ENCODE measurements at places on chromosomes 16 and 17.

GRCh38 chr16:17367923-17368322, 102.8 kb downstream of the XYLT1 start:
- DNase-seq = no peak

DNA sequence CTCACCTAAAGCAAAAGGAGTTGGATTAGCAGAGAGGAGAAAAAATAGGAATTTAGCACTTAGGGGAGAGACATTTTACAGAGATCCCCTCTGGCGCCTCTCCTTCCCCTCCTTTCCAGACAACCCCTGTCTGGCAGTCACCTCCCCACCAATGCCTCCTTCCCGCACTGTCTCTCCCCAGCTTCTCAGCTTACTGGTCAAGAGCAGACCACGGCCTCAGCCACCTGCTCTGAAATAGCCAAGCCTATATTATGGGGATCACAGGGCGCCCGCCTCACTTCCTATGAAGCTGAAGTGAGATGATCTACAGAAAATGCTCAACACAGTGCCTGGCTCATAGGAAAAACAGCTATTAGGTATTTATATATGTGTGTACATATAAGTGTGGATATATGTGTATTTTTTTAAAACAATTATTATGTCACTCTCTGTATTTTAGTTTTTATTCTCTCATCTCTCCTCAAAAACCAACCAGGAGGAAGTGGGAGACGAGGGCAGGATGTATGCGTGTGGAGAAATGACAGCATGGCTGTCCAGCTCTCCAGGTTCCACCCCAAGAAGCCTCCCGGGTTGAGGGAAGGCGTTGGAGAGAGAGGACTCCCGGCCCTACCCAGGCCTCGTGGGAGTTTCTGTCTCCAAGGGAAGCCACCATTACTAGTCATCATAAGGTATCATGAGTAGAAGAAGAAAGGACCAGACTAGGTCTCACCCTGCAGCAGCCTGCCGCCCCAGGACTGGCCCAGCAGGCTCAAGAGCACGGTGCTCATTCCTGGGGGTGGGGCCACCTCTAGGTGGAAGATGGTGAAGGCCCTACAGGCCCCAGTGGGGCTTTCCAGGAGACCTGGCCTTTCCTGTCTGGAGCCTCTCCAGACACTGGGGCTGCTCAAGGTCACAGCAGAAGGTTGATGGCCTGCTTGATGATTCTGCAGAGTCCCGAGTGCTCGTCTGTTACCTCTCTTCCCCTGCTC, 27.2 kb downstream of the MAP3K14 start:
- peak; percentile 19 for DNase-seq

DNA sequence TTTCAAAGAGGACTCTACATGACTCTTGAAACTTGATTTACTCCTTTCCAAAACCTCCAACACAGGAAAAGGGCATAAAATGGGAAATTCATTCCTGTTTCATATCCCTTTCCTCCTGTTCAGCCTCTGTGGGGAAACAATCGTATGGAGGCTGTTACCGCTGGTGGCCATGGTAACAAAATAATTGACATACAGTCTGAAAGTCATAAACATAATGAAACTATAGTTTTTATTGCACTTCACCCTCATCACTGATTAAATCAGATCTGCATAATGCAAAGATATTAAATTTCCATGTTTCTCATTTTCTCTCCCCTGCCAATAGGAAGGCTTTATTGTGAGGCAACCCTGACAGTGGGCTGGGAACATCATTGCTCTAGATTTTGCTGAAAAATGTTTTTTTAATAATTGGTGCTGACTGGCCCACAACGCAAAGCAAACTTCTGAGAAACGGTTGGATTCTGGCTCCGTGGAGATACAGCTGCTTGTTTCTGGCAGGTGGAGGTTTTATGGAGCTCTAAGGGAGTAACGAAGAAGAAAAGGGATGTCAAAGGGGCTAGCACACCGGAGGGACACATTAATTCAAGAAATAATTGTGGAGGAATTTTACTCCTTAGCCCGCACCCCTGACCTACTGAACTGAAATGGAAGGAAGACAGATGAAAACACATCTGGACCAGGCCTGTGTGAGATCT, 154.2 kb upstream of the SHISA6 start:
- DNase-seq = peak; percentile 61

GRCh38 chr16:48540222-48540900, 69.6 kb downstream of the N4BP1 start:
- no peak for DNase-seq

DNA sequence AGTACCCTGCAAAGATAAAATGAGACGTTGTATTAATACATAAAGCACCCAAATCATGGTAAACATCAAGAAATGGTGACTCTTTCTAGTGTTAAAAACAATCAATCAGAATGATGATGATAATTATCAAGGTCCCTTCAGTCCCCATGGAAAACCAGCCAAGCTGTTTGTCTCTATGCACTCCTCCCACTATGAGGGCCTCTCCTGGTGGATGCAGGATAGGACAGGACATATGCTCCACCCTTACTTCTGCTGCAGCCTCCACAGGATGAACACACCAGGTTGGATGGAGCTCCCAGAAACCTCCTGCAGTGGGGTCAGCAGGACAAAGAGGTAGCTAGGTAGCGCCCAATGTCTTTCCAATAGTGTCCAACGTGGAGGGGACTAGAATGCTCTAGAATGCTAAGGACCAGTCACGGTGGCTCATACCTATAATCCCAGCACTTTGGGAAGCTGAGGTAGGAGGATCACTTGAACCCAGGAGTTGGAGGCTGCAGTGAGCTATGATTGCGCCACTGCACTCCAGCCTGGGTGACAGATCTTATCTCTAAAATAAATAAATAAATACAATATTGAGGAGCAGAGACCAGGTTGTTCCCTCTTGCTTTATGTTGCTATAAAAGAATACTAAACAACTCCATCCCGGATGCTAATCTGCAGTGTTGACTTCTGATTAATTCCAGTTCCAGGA, 9.9 kb upstream of the KDM8 start:
- DNase-seq = no peak

DNA sequence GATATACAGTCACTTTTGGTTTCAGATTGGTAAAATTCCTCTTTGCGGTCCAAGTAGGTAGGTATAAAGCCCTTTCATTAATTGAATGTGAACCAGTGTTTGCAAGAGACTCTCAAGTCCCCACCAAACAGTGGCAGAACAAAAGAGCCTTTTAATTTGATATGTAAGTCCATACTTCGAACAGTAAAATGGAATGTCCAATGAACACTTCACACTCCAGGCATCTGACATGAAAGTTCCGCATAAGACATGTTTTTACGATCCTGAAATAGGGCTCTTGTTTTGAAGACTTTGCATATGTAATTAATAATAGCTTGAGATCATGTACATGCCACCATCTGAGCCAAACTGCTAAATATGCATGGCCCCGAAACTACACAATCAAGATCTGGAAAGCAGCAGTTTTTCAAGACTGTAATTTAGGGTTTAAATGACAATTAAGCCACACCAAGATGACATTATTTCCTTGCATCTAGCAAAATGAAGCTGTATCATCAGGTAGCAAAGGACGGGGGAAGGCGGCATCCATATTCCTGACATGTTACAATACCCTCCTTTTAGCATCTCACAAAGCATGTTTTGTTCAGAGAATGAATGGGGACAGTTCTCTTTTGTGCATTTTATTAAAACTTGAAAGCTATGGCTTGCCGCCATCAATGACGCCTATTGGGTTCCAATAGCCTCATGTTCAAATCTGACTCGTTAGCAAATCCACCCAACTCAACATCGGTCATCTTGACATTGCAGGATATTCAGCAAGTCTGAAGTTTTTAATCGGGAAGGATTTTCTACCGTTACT, 39.4 kb downstream of the LITAF start:
- no peak for DNase-seq

GRCh38 chr17:81265576-81265975, 26.5 kb downstream of the NDUFAF8 start:
- no peak for DNase-seq

GRCh38 chr16:984736-985636, 3.4 kb downstream of the SOX8 start:
- DNase-seq = peak; percentile 43

- DNase-seq = no peak
Observed at GRCh38 chr16:13104772-13105171, 203.4 kb downstream of the SHISA9 start.

GRCh38 chr16:65600629-65601028, 478.8 kb upstream of the CDH11 start:
- no peak for DNase-seq

- DNase-seq = no peak
Observed at GRCh38 chr16:55081622-55082590, 151.2 kb downstream of the IRX5 start.

DNA sequence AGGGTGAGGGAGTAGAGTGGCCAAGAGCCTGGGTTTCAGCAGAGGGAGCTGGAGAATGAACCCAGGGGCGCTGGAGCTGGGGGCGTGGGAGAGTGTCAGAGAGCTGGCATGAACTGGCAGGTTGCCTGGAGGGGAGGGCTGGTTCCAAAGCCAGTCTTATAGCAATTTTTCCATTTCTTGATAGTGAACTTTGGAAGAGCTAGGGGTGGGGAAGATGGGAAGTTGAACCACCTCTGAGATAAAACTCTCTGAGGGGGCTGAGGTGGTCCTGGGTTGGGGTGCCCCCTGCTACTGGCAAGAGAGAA, 36.9 kb downstream of the ADGRG5 start:
- no peak for DNase-seq

GRCh38 chr17:70912716-70913485, 743.6 kb downstream of the KCNJ2 start:
- no peak for DNase-seq

DNA sequence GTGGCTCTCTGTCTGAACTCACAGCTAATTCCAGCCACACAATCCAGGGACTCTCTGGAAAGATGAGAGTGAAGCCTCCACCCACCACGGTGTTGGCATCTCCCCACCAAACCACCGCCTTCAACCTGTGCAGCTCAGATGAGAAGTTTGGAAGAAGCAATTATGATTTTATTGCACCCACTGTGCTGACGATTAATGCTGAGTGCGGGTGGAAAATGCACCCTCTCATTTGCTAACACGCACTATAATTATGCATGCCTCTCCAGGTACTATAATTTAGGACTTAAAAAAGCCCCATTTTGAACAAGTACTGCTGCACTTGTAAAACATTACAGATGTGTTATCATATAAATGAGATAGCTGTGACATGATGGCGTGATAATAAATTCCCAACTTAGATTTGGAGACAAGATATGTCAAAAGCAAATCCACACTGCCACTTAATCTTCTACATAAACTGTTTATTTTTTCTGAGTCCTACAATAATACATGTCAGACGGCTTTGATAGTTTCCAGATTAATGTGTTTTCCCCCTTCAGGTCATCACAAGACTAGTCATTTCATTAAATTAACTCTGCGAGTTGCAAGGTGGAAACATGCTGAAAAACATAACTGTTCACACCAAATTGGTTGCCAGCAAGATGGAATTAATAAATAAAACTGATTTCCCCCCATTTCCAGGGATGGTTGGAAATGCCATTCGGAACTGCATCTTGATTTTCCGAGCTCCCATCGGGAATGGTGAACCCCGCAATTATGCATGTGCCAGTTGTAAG, 466.5 kb upstream of the MAF start:
- no peak for DNase-seq

DNA sequence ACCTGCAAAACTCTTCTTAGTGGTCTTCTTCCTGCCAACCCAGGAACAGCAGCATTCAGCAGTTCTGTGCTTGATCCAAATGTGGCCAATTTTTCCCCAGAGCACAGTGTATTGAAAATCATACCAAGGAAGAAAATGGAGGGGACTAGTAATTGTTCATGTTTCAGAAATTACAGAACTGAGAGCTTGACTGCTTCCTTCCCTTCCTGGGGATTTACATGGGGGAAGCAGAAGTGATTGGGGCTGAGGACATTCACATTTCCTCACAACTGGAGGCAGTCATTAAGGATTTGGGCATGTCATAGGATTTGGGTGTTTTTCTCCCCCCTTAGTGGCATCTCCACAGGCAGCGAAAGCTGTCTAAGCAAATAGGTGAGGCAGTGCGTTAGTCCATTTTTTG, 19.7 kb downstream of the CIITA start:
- no peak for DNase-seq

DNA sequence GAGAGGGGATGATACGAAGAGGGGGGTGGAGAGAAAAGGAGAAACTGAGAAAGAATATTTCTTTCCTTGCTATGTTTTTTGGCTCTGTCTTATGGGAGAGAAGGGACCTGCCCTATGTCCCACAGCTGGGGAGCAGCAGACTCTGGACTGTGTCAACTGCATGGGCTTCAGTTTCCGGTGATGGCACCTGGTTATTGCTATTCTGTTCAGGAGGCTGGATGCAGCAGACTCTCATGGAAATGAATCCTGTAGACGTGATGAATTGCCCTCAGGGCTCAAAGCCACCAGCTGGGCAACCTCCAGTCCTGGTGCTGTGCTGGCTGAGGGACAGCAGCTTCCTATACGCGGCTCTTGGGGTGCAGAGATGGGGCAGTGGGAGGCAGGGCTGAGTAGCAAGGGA, 121.2 kb downstream of the HAPSTR1 start:
- DNase-seq = no peak

GRCh38 chr17:56130631-56131030, 22.6 kb upstream of the ANKFN1 start:
- no peak for DNase-seq

DNA sequence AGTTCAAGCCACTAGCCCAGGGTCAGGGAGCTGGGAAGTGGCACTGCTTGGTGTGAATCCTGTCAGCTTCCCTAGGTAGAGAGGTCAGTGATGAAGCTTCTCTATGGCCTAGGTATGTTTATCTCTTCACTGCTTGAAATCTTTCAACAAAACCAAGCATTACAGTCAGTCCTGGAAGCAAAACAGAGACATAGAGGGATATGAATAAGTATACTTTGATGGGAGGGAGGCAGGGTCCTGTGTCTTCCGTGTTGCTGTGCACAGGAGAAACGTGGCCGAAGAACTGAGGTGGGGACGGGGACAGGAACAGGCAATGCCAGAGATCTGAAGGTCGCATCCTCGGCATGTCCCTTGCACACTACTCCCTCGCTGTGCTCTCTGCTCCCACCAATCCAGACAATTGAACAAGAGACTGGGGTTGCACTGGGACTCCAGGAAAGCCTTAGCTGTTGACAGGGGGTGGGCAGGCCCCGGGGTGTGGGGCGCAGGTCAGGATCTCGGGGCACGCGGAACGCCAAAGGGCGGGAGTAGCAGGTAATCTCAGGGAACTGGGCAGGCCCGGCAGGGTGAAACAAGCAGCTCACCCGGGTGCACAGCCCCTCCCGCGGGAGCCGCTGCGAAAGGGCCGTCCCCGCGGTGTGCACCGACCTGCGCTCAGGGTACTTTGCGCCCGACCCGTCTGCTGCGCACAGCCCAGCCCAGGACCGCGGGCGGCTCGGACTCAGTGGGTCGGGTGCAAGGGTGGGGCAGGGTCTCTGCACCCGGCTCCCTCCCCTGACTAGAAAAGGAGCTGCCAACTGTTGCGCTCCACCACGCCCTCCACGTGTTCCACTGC, at the start of gene MT1H:
Gene MT1H, plus strand, starts transcription at position 810 of the 835 bp plus-strand sequence. CDS start 71 bp downstream, outside the sequence.
- DNase-seq = no peak

GRCh38 chr16:898761-899682, 71.8 kb downstream of the LMF1 start:
- no peak for DNase-seq

GRCh38 chr16:56347166-56347565, 78.2 kb downstream of the AMFR start:
- DNase-seq = no peak

- no peak for DNase-seq
Observed at GRCh38 chr16:30086291-30087140, 5.2 kb downstream of the TBX6 start.
